ENCODE measurements at places on chromosomes 12 and 14.

DNA sequence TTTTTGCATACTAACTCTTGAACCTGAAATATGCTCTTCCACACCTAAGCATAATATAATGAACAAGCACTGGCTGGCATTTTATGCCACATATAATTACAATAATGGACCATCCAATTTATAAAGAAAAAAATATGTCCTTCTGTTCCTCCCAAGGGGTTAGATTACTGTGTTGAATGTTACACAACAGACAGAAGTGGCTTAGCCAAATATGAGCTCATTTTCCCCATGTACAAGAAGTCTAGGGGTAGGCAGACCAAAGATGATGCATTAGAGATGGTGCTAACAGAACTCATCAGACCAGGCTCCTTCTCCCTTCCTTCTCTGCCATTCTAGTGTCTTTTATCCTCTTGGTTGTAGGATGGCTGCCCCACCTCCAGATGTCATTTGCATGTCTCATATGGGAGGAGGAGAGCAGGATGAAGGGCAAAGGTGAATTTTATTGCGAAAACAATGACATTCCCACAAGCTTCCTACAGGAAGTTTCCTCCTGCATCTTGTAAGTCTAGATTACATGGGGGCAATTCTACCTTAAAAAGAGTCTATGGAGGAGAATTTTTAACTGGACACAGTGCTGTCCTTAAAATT, 43.9 kb upstream of the SLC2A13 start:
- DNase-seq = no peak

DNA sequence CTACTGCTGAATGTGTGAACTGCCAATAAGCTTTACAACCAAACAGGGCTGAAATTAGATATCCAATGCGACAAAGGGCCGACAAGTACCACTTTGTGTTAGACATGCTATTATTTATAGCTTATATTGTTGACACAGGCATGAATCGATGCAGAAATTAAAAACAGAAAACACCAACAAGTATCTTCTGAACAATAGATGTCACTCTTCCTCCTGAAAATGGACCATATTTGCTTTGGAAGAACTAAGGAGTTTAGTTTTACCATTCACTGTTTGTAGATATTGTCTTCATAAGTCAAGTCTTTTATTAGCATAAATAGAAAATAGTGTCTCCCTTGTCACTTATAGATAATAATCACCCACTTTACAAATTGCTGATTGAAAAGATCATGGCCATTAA, 86.5 kb downstream of the LRIG3 start:
- DNase-seq = no peak

- DNase-seq = no peak
These were observed 114.2 kb downstream of the BRMS1L start for GRCh38 chr14:35940291-35940690.

DNA sequence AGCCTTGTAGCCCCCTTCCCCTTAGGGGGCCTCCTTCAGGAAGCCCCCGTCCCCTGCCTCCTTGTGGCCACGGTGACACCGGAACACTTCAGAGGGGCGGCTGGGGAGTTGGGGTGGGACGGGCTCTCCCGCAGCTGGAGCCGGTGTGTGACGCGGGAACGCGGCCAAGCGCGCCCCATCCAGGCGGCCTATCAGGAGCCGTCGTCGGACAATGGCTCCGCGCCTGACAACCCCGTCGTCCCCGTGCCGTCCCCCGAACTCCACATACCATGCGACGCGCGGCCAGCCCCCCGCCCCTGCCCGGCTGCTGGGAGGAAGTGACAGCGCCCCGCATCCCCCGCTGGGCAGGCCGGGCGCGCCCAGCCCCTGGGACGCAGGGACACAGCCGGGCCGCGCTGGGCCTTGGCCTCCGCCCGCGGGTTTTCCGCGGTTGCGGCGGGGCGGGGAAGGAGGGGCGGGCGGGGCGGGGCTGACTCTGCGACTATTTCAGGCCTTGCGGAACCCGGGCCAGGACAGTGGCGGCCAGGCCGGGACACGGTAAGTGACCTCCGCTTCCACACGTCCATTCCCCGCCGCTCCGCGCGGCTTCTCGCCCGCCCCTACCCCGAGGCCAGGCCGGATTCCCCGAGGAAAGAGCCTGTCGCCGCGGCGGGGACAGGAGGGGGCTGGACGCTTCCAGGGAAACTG, at the start of gene TNFAIP2:
Gene TNFAIP2, plus strand, starts transcription at position 515 of the 687 bp plus-strand sequence. CDS start 2,997 bp downstream, outside the sequence.
- DNase-seq = no peak

DNA sequence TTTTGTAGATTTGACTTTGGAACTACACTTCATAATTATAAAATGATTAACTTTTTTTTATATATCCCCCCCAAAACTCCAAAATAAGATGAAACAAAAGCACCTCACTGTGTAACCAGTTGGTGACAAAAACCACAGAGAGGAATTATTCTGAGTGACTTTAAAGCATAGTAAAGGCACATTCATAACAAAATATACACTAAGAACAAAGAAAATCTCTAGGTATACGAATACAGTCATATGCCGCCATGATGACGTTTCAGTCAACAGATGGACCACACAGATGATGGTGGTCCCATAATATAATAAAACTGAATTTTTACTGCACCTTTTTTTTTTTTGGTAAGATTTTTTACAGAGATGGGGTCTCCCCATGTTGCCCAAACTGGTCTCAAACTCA, 70.7 kb downstream of the MED13L start:
- DNase-seq = no peak

DNA sequence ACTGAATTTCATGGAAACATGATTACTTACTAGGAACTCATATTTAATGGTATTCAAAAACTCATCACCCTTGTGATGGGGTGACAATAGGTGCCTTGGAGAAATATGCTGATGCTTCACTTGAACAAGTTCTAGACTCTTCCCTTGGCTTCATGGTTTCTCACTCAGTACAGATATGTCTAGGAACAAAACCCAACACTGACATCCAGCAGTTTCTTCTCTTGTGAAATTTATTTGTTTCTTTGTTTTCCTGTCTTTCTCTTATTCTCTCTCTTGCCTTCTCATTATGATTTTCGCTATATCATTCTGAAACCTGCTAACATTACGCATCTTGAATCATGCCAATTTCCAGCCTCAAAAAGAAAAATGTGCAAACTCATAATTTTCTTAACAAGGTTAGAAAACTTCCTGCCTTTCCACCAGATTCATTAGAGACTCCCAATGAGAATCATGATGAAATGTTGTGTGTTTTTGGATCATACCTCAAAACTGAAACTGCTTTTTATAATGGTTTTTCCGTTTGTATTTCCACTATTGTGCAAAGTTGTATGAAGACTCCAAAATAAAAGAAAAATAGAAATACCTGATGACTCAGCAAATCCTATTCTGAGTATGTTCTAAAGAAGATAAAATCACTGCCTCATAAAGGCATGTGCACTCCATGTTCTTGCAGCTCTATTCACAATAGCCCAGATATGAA, 1021.5 kb downstream of the TMEM121 start:
- no peak for DNase-seq

GRCh38 chr12:810671-811415, 58.5 kb downstream of the WNK1 start:
- DNase-seq = no peak

- no peak for DNase-seq
These were observed 685.9 kb upstream of the USP15 start for GRCh38 chr12:61574339-61574738.

DNA sequence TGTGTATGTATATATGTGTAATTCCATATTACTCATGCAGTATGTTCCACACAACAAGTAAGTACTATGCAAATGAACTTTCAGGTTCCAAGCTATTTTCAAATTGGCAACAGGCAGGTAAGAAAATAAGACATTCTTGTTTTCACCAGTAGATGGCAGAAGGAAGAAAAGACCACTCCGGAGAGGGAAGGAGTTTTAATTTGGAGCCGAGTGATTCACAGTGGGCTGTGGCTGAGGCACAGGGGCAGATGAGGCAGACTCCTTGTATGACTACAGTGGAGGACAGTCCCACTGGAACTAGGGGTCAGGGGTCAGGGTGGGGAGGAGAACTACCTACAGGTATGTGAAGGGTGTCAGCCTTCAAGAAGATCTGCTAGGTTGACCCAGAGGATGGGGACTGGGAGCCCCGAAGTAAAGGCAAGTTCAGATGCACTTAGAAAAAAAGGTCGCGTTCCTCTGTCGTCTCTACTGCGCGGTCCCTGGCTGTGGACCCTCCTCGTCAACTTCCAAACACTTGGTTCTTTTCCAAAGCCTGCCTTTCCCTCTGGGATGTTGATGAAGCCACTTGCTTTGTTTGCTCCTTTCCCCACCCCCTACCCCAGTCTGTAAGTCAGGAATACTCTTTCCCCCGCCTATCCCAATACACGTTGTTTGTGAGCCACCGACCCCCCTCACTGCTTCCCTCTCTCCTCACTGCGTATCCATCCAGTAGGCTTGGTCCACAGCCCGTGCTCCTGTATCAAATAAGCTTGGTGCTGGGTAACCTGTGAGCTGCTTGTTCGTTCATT, 24.1 kb downstream of the DDX47 start:
- DNase-seq = peak; percentile 13

- DNase-seq = no peak
These were observed 10.1 kb upstream of the RAB35 start for GRCh38 chr12:120126635-120127005.

GRCh38 chr12:67690656-67691055, 42.1 kb downstream of the DYRK2 start:
- DNase-seq = no peak

DNA sequence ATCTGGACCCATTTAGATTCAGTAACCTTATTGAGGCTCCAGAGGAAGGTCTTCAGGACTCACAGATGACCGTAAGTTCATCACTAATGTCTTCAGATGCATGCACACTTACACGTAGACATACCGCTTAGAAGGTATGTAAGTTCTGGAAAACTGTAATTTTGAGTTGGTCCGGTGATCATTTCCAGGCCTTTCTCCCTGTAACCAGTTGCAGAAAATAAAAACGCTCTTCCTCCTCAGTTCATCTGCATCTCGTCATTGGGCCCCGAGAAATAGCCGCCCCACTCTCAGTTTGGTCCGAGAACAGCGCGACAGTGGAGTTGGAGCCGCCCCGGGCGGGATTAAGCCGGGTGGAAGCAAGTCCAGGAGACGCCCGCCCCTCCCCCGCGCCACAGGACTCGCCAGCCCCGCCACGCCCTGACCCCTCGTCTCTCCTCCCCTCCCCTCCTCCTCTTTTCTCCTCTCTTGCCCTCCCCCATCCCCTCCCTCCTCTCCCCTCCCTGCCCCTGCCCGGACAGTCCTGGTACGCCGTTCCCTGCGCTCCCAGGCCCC, 83.7 kb downstream of the TNFAIP2 start:
- DNase-seq = no peak

- DNase-seq = peak; percentile 47
These were observed at the start of gene SLC2A3 for GRCh38 chr12:7935590-7936581. SLC2A3 (minus strand) TSS chr12:7936187; CDS start chr12:7936034, 153 bp downstream.

DNA sequence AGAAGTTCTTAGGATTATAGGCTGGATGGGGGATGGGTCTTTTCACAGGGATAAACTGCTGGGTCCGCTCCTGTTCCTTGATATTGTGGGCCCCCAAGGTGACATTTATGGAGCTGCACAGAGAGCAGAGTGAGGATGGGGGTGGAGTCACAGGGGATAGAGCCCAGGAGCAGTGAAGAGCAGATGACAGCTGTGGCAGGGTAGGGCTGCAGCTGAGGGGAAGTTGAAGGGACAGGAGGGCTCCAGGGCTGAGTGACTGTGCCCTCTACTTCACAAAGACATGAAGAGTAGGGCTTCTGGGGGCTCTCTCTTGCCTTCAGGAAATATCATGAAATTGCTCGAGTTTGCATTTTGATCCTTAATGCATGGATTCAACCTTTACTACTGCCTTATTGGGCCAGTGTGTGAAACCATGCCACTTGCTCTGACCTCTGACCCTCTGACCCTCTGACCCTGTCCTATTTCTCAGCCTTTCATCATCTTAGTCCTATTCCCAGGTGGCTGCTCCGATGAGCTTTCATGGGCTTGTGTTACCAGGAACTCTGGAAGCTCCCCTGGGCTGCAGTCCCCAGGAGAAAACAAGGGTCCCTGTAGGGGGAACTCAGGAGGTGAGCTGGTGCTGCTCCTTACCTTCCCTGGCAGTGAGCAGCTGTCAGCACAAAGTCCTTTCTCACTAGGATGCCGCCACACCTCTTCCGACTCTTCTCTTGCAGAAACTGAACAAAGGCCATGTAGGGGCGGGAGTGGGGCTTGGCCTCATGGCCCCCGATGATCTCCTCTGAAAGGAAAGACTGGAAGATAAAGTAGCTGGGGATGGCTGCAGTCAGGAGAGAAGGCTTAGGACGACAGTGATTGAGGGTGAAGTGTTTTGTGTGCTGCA, 1.6 kb downstream of the GZMH start:
- DNase-seq = no peak

DNA sequence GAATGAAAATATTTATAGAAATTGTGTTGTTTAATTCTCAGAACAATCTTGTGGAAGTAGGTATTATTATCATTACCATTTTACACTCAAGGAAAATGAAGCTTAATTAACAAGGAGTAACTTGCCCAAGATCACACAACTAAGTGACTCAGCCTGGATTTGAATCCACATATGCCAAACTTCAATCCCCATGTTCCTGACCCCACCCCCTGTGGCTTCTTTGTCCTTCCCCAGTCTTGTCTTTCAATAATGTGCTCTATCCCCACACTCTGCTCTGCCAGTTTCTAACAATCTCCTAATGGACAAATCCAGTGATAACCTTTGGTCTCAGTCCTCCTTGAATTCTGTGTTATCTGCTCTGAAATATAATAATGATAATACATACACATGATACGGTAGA, 355.2 kb downstream of the BMP4 start:
- DNase-seq = no peak

GRCh38 chr12:90305379-90305778, 596.7 kb upstream of the ATP2B1 start:
- no peak for DNase-seq

- no peak for DNase-seq
These were observed 193.3 kb upstream of the SYT1 start for GRCh38 chr12:78671295-78671694.

GRCh38 chr12:114404083-114404925, 1.6 kb downstream of the TBX5 start:
- DNase-seq = no peak

DNA sequence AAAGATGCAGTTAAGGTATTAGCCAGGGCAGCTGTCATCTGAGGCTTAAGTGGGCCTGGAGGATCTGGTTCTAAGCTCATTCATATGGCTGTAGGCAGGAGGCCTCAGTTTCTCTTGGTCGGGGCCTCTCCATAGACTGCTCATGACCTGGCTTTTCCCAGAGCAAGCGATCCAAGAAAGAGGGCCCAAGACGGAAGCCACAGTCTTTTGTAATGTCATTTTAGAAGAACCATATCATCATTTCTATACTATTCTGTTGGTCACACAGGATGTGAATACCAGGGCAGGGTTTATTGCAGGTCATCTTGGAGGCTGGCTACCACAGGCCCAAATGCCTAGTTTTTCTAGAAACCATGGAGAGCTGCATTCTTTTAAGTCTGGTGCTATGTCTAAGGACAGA, 47.7 kb downstream of the GNG2 start:
- no peak for DNase-seq
